EH (cell line): ENCODE measurements at places on chromosomes 1 and 21.

DNA sequence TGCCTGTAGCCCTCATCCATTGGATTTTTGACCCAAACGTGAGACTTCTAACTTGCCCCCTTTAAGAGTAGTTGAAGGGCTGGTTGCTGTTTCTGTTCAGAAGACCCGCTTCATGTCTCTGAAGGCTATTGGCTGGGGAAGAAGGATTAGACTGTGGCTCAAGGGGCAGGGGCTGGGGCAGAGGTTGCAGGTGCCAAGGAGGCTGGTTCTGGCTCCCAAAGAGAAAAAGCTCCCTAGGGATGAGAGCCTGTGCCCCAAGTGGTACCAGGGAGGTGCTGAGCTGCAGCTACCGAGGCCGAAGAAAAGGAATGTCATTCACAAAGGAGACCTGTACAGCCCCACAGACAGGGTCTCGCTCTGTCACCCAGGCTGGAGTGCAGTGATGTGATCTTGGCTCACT is 5.8 kb downstream of the WNT3A start:
- DNase-seq: no peak

DNA sequence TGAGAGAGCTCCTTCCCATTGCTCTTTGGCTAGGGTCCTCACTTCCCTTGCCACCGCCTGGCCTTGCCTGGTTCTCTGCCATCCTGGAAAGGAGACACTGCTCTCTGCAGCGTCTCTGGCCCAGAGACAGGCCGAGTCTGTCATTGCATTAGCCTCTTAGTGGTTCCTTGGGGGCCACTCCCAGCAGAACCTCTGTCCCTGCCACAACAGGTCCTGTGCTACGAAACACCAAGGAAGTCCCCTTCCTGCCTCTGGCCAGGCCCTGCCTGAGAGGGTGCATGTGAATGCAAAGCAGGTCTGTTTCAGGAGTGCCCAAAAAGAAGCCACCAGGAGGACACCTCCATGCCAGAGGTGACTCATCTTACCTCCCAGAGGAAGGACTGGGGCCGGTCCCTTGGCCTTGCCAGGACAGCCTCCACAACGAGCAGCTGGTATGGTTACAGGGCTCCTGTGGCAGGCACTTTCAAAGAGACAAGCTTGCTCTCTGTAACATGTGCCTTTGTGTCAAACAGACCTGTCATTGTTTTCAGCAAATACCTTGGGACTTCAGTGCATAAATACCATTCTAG is 59.6 kb downstream of the VPS26C start:
- DNase-seq: peak; percentile 22

- DNase-seq: peak; percentile 53
These were observed 89.5 kb upstream of the CD53 start for GRCh38 chr1:110783292-110783918.

DNA sequence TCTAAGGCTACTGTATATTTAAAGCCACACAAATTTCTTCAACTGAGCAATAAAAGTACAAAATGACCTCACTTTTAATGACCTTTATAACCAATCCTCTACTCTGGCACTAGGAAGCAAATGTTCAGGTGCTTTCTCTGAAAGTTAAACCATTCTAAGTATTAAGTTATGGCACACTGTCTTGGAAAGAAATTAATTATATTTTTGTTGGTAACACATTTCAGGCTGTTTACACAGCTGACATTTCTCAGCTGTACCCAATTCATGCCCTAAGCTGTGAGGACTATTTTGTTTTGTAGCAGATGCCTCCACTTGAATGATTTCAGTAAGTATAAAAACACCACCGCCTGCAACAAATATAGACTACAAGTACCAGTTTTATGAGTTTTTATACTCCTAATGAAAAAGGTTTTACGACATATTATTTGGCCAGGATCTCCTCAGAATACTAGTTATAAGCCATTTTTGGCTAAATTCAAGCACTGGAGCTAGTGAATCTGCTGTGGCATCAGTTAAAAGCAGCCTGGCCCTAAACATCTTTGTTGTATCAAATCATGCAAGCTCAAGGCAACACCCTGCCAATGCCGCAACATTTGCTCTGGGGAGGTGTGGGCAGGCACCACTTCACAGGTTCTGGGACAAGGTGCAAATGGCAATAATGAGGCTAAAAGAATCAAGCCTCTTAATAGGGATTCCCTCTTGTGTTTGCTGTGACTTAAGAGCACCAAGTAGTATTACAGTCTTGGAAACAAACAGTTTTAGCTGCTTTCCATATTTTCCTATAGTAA is 228.4 kb upstream of the DMRTA2 start:
- no peak for DNase-seq

- DNase-seq: peak; percentile 74
These were observed 36.1 kb downstream of the SORT1 start for GRCh38 chr1:109361649-109362048.
